Skeletal muscle cell (primary cell): ENCODE measurements at places on chromosomes 4 and X.

DNA sequence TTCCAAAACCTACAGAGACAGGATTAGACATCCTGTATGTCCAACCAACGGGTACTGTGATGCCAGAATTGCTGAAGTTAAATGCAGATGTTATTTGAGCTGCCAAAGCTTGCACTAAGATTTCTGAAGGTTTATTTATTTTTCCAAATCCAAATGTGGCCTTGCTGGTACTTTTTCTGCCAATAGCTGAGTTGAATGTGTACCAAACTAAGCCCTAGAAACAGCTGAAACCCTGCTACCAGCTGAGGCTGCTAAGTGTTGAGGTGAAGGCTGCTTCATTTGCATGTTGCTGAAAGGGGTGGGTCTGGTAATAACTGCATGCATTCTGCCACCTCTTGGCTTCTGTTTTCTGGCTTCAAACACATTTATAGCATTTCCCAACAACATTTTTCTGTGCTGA lies 366.5 kb downstream of the FAT4 start:
- no peak for DNase-seq

DNA sequence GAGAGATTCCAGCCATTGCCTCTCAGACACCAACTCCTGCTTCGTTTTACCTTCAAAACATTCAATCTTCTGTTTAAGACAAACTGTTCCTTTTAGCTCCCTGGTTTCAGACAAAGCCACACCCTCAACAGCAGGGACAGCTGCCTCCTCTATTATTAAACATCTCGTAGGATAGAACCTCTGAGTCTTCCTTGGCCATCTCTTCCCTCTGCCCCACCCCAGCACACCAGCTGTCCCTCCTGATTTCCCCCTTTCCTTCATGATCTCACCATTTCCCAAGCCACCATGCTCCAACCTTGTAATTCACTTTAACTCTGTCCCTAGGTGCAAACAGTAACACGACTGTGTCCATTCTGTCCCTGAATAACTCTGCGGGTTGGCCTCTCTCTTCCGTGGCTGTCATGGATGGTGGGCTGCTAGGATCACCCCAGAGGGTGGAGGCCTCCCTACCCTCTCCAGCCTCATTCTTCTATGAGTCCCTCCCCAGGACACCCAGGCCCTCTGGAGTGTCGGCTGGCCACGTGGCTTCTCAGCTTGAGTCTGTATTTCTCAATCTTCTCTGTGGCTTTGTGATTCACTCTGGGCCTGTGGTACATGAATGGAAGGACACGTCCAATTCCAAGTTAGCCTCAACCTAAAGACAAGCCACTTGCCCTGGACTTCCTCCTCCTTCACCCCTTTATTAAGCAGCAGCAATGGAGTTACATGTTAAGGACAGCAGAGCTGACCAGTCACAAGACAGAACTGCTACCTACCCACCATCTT lies 349.9 kb downstream of the FBXW7 start:
- DNase-seq, result no peak

- DNase-seq, result no peak
Measured at GRCh38 chr4:139908636-139909437, 243.2 kb downstream of the MGST2 start.

DNA sequence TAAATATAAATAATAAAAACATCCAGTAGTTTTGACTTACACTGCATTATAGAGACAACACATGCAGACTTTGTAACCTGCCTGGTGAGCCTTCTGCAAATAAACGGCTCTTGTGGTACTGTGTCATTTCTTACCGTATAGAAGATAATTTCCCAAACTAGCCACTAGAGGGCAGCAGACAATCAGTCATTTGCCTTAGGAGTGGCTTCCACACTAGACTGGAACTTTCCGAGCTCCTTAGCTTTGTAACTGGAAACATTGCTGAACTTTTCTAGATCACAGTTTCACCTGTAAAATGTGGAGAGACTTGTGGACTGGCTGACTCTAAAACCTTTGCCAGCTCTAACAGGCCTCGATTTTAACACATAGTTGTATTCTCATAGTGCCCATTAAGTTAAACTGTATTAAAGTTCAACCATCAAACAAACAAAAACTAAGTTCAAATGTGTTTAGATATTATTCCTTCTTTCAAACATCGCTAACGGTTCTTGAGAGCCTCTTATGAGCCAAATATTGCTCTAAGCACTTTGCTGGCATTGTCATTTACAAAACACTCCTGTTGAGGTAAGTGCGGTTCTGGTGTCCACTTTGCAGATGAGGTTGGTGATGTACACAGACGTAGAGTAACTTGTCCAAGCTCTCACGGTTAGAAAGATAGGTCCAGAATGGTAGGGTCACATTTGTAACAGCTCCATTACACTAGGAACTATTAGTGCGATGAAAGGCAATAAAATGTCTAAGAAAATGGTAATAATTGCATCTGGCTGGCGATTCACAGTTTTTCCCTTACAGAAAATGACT lies 345.5 kb downstream of the ANK2 start:
- peak; percentile 39 for DNase-seq

GRCh38 chr4:138118270-138118669 lies 123.9 kb downstream of the SLC7A11 start:
- no peak for DNase-seq

DNA sequence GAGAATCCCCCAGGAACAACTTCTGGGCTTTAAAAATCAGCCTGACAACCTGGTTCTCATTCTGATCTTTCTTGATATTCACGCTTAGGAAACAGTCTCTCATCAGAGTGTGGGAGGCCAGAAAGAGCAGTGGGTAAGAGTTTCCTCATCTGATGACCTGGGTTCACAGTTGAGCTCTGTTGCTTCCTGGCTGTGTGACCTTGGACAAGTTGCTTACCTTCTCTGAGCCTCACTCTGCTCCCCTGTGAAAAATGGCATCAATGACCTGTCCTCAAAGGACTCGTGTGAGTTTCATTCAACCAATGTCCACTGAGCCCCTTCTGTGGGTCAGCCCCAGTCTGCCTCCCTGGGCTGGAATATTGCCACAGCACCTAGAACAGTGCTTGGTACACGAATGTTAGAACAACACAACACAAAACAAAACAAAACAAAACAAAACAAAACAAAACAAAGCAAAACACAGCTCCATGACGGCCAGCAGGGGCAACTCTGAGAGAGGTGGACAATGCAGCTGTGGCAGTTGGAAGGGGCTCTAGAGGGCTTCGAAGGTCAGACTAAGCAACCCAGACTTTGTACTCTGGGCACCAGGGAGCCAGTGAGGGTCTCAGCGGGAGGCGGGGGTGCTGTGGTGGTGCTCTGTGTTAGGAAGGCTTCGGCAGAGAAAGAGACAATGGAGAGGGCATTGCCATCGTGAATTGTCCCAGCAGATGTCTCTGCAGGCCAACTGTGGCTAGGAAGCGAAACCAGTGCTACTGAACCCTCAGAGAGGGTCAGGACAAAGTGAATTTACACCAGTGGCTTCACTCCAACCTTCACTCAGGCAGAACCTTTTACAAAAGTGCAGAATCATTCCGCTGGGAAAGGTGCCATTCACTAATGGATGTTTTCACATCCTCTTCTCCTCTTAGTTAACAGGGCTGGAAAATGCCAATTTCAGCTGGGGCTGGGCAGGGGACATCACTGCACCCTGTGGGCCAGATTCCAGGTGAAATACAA lies 14.3 kb upstream of the C4orf50 start:
- no peak for DNase-seq

DNA sequence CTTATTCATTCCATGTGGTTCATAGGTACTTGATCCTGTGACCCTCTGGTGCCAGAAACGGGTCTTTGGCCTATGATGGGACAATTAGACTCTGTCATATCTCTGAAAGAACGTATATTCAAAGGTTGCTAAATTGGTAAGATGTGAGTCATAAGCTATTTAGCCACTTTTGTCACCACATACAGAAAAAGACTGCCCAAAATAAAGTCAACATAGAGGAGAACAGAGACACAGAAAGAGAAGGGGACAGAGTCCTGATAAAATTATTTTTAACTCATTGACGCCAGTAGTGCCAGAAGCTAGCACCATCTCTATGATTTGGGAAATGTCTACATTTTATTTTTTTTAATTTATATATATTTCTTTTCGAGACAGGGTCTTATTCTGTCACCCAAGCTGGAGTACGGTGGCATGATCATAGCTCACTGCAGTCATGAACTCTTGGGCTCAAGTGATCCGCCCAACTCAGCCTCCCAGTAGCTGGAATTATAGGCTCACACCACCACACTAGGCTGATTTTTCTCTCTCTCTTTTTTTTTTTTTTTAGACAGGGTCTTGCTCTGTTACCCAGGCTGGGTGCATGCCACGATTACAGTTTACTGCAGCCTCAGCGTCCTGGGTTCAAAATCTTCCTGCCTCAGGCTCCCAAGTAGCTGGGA lies 92.1 kb upstream of the COX18 start:
- DNase-seq, result no peak

GRCh38 chr4:169945636-169946035 lies 80.6 kb downstream of the MFAP3L start:
- no peak for DNase-seq

DNA sequence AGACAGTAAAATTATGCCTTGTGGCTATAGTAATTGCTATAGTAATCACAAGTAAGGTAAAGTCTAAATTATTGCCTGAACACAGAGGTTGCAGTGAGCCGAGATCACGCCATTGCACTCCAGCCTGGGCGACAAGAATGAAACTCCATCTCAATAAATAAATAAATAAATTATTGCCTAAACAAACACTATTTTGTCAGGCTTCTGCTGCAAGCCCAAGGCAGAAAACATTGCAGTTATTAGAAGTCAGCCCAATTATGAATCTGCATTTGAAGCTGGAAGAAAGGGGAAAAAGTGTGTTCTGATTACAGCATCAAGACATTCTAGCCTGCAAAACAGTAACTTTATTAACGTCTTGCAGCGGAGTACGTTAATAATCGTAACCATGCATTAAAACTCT lies 17.1 kb downstream of the HSD17B13 start:
- no peak for DNase-seq

DNA sequence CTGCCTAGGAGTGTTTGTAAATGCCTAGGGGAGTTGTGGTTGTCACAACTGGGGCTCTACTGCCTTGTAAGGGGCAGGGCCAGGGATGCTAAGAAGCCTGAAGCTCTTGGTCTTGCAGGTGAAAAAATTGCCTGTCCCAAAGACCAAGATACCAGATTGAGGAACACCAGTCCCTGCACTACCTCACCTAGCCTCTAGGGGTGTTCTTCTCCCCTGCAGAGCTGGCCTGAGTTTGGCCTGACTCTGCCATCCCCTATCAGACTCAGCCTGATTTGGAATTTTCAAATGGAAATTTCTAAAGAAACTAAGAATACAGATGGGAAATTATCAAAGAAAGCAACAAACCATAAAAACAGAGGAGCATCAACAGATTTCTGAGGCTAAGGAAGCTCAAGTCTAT lies 90.4 kb downstream of the ZC4H2 start:
- DNase-seq, result no peak

- no peak for DNase-seq
Measured at GRCh38 chr4:3835527-3836405, 69.6 kb downstream of the ADRA2C start.

DNA sequence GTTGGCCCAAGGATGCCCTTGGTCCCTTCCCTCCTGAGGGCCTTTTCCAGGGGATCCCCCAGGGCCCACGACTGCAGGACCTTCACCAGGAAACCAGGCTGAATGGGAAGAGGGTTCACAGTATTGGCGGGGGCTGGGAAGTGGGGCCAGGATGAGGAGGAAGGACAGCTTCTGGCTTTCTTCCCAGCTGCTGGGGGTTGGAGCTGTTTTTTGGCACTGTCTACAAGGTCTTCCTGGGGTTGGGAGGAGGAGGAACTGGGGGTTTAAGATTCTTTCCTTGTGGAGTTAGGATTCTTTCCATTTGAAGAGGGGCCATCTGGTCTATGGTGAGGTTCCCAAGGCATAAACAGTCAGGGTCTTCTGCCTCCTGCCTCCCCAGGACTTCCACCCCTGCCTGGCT lies 64.8 kb downstream of the KIF4A start:
- no peak for DNase-seq

DNA sequence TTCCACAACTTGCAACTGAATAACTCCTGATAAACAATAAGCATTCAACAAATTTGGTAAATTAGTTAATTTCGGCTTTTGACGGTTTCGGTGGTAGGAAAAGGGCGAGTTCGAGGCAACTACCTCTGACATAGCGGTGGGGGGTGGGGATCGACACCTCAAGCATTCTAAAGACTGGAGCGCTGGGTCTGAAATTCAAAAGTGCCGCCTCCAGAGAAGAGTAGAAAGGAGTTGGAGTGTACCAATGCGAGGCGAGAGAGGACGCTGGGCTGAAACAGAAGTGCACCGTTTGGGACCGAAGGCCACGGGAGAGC lies 725 bp downstream of the SMC1A start:
- no peak for DNase-seq

- no peak for DNase-seq
Measured at GRCh38 chrX:150472306-150472705, 96.1 kb upstream of the MTM1 start.
